ENCODE measurements at places on chromosomes 3 and 15.
A peak's percentile ranks its signal among the peaks of the same experiment; 100 is the strongest.

DNA sequence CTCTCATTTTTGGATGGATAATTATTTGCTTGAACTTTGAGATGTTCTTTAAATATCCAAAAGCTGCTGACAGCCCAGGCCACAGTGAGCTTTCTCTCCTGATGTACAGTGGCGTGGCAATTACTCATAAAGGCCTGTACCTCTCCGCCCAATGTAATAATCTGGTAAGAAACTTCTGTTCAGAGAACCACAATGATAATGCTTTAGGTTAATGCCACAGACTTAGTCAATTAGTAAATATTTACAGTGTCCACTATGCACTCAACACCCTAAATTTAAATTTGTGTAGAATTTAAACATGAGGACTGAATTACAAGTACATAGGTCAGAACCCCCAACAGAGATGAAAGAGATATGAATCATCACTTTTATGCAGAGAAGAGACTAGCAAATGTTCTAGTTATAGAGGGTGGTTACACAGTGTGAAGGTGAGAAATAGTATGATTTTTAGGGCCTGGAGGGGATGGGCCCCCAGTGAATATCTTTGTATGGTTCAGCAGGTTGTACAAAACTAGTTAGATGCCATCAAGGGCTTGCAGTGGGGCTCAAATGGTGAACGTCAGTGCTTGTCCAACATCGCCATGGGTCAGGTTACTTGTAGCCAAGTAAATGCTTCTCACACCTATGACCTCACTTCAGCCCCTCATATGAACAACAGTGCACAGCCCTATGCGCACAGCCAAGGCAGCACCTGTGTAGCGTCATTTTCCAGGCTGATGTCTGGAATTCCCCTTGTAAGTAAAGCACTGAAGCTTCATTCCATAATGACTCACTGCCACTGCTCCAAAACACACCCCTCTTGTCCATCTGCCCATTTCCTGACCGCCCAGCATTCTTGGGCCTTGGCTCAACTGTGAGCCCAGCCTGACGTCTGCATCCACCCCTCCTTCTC, 13.3 kb downstream of the ABHD2 start:
- no peak for DNase-seq

DNA sequence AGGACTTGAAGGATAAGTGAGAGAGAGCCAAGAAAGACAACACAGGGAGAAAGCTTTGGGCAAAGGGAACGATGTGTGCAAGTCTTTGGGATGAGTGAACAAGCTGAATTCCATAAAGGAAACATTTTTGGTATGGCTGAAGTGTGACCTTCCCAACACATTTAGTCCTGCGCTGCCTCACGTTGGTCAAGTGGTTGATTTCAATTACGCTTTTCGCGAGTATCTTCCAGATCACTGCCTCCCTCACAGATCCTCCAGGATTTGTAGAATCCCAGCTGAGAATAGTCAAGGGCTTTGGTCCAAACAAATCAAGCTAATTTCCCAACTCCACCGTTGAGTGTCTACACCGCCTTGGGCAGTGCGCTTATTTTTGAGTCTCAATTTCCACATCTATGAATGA, 338.4 kb upstream of the ADAMTS9 start:
- no peak for DNase-seq

GRCh38 chr3:71725271-71725991, at the start of gene EIF4E3:
Gene EIF4E3 (minus strand): TSS chr3:71725402. CDS start chr3:71725367, 35 bp downstream.
- no peak for DNase-seq

DNA sequence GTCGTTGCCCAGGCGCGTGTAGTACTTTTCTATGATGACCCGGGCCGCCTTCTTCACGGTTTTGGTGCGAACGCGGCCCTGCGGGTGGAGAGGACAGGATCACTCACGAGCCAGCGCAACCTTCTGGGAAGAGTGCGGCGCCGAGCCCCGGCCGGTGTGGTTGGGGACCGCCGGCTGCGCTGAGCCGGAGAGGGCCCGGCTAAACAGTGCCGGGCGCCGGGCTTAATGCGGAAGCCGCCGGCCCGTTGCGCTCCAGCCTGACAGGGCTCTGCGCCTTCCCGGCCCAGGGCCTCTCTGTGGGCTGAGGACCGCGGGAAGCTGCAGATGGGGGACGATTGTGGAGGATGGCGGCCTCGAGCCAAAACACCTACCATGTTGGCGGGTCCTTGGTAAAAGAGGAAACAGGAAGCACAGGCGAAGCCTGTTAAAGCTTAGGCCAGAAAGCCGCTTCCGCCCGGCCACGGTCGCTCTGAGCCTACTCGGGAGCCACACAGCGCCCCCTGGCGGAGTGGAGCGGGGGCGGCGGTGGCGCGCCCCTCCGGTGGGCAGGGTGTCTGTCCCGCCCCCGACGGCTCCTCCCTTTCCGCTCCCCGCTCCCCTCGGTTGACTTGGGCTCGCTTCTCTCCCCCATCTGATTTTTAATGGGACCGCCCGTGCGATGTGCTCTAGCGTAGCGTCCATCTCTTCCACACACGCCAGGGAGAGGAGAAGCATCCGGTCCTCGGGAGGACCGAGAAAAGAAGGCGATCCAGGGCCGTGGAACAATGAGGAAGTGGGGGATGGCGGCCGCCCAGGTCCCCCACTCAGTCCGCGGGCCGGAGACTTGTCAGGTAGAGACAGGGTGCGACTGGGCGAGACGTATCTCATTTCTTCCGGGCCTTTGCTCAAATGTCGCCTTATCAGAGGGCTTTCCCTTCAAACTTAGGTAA, at the start of gene RPS17:
Gene RPS17, minus strand, starts transcription at position 403 of the 929 bp plus-strand sequence. Its CDS starts 29 bp downstream, at position 374.
- DNase-seq = peak; percentile 100

DNA sequence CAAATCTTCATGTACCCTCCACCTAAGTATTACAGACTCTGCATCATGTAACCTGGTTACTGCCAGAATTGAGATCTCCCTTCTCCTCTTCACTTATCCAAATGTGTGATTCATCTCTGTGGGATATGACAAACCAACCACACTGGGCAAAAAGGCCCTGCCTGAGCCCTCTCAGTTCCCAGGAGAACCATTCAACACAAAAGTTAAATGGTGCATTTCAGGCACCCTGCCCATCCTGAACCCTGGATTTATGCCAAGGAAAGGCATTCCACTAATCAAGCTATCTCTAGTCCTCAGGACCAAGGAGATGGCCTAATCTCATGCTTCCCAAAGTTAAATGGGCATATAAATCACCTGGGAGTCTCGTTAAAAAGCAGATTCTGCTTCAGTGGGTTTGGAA, 108.5 kb downstream of the TNIK start:
- no peak for DNase-seq

DNA sequence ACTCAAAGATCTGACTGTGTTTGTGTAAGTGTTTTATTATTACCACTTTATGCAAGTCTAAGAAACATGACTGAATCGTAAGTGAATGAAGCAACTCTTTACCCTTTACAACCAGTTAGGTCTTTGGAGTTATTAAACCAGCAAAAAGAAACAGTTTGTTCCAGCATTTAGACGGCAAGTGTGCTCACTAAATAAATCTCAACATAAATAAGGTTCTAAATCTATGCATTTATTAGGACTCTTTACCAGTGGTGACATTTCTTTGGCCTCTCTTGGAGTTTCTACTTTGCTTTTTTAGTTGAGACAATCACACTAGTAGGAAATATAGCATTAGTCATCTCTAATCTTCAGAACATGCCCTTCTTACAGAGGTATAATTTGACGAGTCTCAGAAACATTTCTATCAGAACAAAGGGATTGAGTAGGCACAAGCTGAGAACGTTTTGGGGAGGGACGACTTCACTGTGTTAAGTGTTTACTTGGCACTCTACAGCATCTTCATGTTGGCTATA, 739.9 kb upstream of the NR2F2 start:
- DNase-seq = no peak

GRCh38 chr3:8538913-8539312, 37.3 kb downstream of the LMCD1 start:
- no peak for DNase-seq
